Activated T-cell treated with anti-CD3 and anti-CD28 coated beads, Interleukin-2, amount 50 U/mL, for 48 hours (primary cell): ENCODE measurements at places on chromosomes 13 and 19.
A peak's percentile ranks its signal among the peaks of the same experiment; 100 is the strongest.

DNA sequence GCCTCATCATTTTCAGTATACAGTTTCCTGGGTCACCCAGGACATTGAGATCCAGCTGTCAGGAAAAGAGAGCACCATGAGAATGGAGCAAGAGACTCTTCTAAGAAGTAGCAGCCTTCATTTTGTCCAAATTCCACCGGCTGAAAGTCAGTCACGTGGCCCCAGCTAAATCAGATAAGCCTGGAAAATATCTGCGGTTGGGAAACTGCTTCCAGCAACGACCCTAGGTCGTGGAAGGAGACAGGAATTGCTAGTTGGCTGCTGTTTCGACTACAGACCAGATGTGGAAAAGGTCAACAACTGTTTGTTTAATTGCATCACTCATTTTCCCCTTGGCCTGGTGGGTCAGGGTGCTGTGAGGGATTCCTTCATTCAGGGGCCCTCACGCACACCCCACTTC, 107.0 kb downstream of the ZNF536 start:
- DNase-seq: no peak

DNA sequence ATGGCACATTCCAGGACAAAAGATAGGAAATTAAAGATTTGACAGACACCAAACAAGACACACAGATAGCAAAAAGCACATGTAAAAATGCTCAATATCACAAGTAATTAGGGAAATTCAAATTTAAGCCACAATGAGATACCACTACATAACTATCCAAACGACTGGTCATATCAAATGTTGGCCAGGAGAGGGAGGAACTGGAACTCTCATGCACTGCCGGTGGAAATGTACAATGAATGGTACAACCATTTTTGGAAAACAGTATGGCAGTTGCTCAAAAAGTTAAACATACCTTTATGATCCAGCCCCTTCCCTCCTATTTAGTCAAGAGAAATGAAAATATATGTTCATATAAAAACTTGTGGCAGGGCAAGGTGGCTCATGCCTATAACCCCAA, 36.8 kb upstream of the CYP2S1 start:
- DNase-seq: no peak

- peak; percentile 83 for DNase-seq
Observed at GRCh38 chr19:13104360-13104847, 1.7 kb upstream of the LYL1 start.

- DNase-seq: no peak
Observed at GRCh38 chr13:71278512-71278911, 588.5 kb downstream of the DACH1 start.

GRCh38 chr13:45162821-45163220, 38.0 kb downstream of the KCTD4 start:
- no peak for DNase-seq
